ENCODE measurements at places on chromosomes 4 and X.

DNA sequence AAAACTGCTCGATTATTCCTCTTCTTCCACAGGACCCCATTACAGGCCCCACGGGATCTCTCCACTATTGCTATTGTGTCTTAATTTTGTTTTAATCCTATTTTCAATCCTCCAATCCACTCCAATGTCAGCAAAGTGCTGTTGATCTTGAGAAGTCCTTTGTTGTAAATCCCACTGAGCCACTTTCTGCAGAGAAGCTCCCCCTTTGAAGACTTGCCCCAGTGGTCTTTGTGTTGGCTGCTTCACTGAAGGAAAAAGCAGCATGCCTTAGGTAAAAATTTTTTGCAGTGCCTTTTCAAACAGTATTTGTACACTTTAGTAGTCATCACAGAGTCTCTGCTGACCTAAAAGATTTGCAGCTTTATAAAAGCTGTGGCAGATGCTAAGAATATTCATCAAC, 252.0 kb upstream of the SLC7A11 start:
- DNase-seq: no peak

DNA sequence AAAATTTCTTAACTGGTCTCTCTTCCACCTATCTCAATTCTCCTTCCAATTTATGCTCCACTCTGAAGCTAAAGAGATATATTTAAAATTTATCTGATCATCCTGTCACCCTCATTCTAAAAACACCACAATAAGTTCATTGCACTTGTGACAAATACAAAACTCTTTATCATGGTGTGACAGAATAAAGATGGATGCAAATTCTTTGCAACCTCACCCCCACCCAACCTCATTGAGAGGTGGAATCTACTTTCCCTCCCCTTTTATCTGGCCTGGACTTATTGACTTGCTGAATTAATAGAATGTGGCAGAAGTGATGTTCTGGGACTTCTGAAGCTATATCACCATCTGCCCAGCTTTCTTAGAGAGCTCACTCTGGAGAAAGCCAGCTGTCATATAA, 46.5 kb downstream of the IDS start:
- no peak for DNase-seq

GRCh38 chr4:83660578-83660977, 124.7 kb downstream of the GPAT3 start:
- no peak for DNase-seq

- no peak for DNase-seq
Measured at GRCh38 chr4:13313856-13314255, 170.3 kb downstream of the RAB28 start.

- no peak for DNase-seq
Measured at GRCh38 chr4:2696423-2696822, 59.7 kb downstream of the TNIP2 start.

DNA sequence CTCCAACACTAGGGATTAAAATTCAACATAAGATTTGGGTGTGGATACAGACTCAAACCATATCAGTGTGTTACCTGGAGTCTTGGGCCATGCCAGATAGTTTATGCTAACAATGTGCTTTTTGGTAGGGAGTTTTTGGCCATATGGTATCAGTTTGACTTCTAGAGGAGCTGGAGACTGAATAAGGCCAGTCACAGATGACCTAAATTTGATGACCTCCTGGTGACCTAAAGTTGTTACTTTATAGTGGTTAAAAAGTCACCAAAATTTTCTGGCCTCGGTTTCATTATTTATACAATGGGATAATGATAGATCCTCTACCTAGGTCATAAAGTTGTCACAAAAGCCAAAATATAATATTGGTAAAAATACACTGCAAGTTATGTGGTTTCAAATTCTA, 877.1 kb downstream of the RAPGEF2 start:
- no peak for DNase-seq

DNA sequence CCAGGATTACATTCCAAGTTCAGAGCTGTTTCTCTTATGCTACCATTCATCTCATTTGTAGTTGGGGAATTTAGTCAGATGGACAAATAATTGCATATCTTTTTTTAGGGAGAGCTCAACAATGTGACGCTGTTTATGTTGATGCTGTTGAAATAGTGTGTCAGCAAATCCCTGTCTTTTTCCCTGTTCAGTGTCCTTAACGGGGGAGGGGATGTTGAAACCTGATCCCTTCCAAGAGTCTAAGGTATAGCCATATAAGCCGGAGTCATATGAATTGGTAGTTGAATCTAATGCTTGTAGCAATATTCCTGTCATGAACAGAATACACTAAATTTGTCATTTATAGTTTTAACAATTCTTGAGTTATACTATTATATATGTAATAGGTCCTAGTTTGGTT, 293.5 kb upstream of the FAT1 start:
- no peak for DNase-seq

DNA sequence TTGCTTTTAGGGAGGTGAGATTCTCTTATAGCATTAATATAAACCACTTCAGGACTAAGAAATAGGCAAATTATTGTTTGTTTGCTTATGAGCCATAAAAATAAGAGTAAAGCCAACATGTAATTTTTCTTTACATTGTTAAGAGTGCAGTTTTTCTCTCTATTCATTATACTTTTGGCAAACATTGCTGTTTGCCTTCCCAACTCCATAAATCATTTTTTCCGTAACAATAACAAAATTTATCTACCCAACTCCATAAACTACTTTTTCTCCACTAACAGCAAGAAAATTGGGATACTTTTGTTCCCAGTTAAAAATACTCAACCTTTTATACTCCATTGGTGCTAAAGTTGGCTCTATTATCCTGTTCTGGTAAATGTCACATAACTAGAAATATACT, 229.7 kb upstream of the GPRIN3 start:
- DNase-seq: no peak

- no peak for DNase-seq
Measured at GRCh38 chr4:144894573-144894972, 203.4 kb downstream of the ANAPC10 start.

GRCh38 chrX:11525685-11526084, 140.0 kb downstream of the ARHGAP6 start:
- DNase-seq: no peak
